ENCODE measurements at places on chromosomes 6 and 20. TPM values are rescaled to one million over a fixed set of nuclear protein-coding genes. Genes with fewer than 3 reads are reported as not detected.

Gene FAM83C
- not detected for total RNA-seq

Gene DOK5
- total RNA-seq, result not detected

DNA sequence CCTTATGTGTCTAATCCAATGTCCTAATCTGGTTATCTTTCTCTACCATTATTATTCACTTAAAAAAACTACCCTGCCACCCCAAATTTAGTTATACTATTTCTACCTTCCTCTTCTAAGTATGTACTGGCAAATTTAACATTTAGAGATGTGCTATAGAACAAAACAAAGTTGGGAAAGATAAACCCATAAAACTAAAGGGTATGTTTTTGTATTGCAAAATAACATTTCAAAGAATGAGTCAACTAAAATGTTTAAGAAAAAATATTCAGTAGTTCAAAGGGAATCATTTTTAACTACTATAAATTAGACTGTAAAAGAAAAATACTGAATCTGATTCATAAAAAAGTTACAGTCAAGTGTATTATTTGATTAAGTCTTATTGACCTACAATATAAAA, 103.0 kb downstream of the LMBRD1 start:
- no peak for DNase-seq

DNA sequence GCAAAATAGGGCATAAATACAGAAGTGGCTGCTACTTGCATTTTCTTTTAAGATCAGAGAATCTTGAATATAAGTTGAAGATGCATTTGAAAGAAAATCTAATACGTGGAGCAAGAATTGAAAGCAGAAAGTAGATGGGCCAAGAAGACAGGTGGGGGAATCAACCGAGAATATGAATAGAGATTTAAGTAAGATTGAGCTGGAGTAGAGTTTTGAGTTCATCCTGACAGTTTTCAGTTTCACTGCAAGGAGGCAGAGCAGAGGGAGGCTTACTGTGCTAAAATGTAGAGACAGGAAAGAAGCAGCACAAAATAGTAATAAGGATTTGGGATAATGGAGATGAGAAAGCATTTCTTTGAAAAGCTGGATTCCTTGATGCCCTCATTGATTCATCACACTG, 214.5 kb downstream of the GJA1 start:
- no peak for DNase-seq

Gene WFDC12
- not detected for total RNA-seq

Gene OVOL2
- total RNA-seq, result 15.8 TPM

Gene MOG
- not detected for total RNA-seq

- DNase-seq, result no peak
Observed at GRCh38 chr6:157868835-157869234, 45.8 kb downstream of the SNX9 start.

DNA sequence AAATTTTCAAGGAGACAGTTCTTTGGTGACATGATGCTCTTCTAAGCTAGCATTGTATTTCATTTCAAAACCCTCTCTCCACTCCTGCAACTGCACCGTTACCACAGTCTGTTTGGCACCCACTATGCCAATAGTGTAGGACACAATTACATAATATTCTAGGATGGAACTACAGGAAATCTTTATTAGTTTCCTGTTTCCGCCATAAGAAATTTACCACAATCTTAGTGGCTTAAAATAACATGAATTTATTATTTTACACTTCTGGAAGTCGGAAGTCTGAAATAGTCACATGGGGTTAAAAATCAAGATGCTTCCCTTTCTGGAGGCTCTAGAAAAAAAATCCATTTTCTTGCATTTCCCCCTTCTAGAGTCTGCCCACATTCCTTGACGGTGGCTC, 733.1 kb downstream of the HDGFL1 start:
- DNase-seq, result no peak

DNA sequence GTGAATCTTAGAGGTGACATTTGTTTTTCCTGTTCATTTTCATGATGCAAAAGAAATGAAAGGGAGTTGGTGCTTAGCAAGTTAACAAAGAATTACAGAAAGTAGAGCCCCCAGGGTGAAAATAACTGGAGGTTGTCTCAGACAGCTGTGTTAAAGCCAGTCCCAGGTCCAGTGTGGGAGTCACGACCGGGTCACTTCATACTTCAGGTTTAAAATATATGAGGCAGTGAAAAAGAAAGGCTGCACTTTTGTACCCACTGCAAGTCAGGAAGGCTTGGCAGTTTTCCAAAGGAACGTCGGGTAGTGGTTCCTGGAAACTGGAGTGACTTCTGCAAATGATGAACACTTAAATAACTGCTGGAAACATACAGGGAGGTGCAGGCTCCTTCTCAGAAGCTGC, 91.5 kb upstream of the THBS2 start:
- no peak for DNase-seq

Gene CLVS2
- total RNA-seq, result not detected

Gene NRN1
- 0.99 TPM for total RNA-seq

Gene MAP3K5
- 36.9 TPM for total RNA-seq

Gene SLC17A1
- total RNA-seq, result not detected

GRCh38 chr6:113564371-113565171, 292.6 kb upstream of the MARCKS start:
- peak; percentile 92 for DNase-seq

DNA sequence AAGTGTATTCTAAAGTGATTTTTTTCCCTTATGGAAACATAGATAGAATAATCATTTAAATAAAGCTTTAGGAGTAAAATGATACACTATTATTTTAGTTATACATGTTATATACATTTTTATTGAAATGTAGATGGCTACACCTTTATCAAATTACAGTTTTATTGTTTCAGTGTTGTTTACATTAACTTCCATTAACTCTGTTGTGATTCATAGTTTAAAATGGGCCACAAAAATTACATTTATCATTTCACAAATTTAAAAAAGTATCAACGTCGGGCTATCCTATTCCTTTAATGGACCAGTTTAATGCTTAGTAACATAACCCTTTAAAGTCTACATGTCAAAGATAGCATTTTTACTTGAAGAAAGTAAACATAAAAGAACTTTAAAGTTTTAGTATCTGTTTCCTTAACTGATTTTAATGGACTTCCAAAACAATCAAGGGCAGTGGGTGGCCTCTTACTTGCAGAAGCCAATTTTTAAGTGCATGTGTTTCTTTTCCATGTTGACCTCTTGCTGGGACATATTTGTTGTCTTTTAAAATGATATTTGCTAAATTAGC, 47.8 kb upstream of the FLRT3 start:
- DNase-seq, result no peak

GRCh38 chr6:39209360-39209811, 19.9 kb downstream of the KCNK5 start:
- DNase-seq, result no peak

Gene ZSCAN16
- total RNA-seq, result 5.9 TPM

GRCh38 chr6:76876922-76877553, 586.3 kb downstream of the HTR1B start:
- DNase-seq, result peak; percentile 83

- DNase-seq, result peak; percentile 39
Observed at GRCh38 chr20:48791666-48792071, 36.1 kb downstream of the PREX1 start.

Gene LRRN4
- 11.2 TPM for total RNA-seq

DNA sequence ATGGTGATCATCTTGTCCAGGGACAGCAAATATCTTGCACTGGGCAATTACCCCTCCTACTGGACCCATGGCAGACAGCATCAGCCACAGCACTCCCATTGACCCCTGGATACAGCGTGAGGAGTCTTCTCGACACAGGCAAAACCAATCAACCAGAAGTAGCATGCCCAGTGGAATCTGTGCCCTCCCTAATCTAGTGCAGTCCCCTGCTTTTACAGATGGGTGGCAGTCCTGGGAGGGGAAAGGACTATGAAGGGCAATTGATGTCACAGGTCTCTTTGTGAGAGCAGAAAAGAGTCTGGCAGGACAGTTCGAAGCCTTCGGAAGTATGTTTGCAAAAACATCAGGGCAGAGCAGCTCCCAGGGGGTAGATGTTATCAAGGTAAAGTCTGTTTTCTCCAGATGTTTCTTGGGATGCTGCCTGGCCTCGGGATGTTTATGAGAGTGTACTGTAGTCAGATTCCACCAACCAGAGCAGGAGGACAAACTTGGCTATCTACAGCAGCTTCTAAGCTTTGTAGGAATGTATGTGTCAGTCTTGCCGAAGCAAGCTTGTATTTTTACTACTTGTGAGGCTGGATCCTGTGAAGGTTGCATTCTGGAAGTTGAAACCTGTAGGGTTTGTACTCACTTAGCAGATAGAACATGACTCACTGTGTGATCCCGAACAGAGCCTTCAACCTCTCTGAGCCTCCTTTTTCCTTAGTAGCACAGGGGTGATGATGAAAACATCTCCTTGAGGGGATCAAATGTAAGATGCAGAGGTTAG, 63.0 kb upstream of the MYL9 start:
- no peak for DNase-seq

GRCh38 chr6:24448396-24448795, 41.0 kb downstream of the GPLD1 start:
- no peak for DNase-seq

Gene C6orf15
- total RNA-seq, result not detected

Gene COX4I2
- total RNA-seq, result not detected

Gene ADGRG6
- 38.6 TPM for total RNA-seq

Gene SRC
- 35.3 TPM for total RNA-seq

DNA sequence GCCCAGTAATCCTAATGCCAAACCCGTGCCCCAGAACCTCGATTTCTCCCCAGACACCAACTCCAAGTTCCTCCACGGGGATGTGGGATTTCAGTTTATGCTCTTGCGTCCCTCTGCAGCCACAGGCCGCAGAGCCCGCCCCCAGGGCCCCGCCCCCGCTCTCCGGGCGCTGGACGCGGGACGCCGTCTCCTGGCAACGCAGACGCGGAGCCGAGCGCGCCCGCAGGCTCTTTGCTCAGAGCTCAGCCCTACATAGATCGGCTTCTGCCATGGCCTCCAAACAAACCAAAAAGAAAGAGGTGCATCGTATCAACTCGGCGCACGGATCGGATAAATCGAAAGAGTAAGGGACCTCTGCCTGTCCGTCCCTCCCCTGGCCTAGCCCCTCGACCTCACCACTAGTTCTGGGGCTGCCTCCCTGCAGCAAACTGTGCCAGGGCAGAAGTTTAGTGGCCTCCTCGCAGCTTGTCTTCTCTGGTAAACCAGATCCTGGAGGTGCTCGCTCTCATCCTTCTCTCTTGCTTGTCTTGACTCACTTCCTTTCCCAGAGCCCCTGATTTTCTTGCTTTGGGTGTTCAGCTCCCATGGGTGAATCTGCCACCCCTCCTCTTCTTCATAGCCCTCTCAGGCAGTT, at the start of gene ADGB:
Gene ADGB, plus strand, starts transcription at position 201 of the 634 bp plus-strand sequence. Its CDS starts 69 bp downstream, at position 270.
- peak; percentile 56 for DNase-seq

DNA sequence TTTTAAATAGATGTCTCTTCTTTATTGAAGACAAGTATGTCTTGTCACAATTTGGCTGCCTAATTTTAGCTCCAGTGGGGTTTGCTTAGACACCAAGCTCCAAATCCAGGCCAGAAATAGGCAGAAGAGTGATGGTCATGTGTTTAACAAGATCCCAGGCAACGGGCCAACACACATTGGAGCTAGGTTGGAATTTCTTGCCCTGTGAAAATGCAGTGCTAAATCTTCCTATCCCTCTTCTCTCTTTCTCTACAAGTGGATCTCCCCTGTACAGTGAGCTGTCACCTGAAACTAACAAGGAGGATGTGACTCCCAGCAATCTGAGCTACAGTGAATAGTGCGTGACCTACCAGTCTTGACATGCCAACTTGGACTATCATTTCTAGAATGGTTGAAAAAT, 65.3 kb upstream of the VGLL2 start:
- no peak for DNase-seq

GRCh38 chr6:2231438-2231837, 14.0 kb downstream of the GMDS start:
- no peak for DNase-seq

- DNase-seq, result no peak
Observed at GRCh38 chr6:167058261-167058660, 59.1 kb downstream of the CEP43 start.

Gene CAGE1
- total RNA-seq, result not detected

Gene CTCFL
- total RNA-seq, result not detected

Gene KCNK16
- 2.9 TPM for total RNA-seq

DNA sequence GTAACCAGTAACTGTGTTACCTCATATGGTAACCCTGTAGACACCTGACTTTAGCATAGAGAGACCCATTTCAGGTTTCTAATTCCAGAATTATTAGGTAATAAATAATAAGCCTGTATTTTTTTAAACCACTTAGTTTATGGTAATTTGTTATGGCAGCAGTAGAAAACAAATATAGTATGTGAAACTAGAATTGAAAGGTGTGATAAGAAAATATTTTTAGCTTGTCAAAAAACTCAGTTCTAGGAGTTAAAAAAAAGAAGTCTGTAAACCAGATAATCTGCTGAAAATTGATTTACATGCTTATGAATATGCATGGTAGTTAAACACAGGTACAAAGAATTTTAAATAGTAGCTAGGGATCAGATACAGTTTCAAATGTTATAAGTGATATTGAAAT, 695.0 kb upstream of the GJE1 start:
- DNase-seq, result no peak

Gene MDFI
- total RNA-seq, result 6.7 TPM
